Lung (tissue), 17 donors: ENCODE measurements at places on chromosomes 12 and 14.

DNA sequence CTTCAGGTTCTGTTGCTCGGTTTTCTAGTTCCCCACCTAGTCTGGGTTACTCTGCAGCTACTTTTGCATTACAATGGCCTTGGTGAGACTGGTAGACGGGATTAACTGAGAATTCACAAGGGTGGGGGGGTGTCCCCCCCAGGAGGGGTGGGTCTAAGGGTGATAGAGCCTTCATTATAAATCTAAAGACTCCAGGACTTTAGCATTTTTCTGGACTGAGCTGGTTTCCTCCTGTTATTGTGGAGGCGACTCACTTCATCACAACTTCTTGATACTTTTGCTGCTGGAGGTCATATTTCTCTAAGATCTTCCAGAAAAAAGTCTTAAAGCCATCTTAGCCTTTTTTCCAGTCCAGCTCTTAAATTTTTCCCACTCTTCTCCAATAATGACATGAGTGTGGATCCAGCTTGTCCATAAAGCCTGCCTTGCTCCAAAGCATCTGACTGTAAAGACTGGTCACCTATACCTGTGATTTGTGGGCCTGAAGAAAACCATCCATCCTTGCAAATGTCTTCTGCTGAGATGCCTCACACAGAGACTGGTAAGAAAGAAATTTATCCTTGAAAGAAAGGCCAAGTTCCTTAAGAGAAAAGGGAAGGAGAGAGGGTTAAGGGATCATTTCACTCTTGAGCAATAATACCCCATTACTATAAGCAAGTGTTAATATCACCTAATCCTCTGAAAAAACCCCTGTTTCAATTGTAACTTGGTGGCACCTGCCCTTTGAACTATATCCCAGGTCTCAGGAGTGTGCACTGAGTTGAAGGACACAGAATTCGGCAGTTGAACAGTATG, 19.7 kb upstream of the SLC2A14 start:
- H3K4me1 ChIP-seq, result no peaks in the 10 kb centered on the region
- H3K36me3 ChIP-seq, result no peaks in the 10 kb centered on the region
- H3K27ac ChIP-seq, result no peak overlapping the region
- no peak overlapping the region for H3K4me3 ChIP-seq
- DNase-seq, result no peak

GRCh38 chr12:42485823-42486222, 103.7 kb downstream of the PRICKLE1 start:
- H3K27me3 ChIP-seq, result no peaks in the 10 kb centered on the region
- H3K4me1 ChIP-seq, result peaks cover 43% of the 10 kb centered on the region
- H3K36me3 ChIP-seq, result no peaks in the 10 kb centered on the region
- DNase-seq, result no peak

GRCh38 chr12:131087991-131088700, 134.4 kb downstream of the ADGRD1 start:
- no peaks in the 10 kb centered on the region for H3K27me3 ChIP-seq
- H3K36me3 ChIP-seq, result no peaks in the 10 kb centered on the region
- H3K4me1 ChIP-seq, result peaks cover 5% of the 10 kb centered on the region
- no peak overlapping the region for H3K4me3 ChIP-seq
- no peak for DNase-seq

- H3K27me3 ChIP-seq, result no peaks in the 10 kb centered on the region
- no peaks in the 10 kb centered on the region for H3K36me3 ChIP-seq
- H3K4me3 ChIP-seq, result no peak overlapping the region
- H3K27ac ChIP-seq, result no peak overlapping the region
- DNase-seq, result no peak
- peaks cover 1% of the 10 kb centered on the region for H3K4me1 ChIP-seq
Measured at GRCh38 chr14:93757206-93757605, 31.1 kb downstream of the PRIMA1 start.

DNA sequence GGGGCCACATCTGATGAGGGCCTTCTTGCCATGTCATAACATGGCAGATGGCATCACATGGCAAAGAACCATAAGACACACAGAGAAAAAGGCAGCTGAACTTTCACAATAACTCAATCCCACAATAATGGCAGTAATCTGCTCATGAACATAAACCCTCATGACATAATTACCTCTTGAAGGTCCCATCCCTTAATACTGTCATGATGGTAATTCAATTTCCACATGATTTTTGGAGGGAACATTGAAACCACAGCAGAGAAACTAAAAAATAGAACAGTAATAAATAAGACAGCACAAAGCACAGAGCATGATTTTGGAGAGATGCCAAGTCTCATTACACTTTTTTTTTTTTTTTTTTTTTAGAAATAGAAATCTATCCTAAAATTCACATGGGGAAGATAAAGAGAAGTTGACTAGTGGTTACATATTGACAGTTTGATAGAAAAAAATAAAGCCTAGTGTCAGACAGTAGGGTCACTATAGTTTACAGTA, 61.8 kb upstream of the ATF7IP start:
- no peak overlapping the region for H3K27ac ChIP-seq
- no peak overlapping the region for H3K4me3 ChIP-seq
- no peaks in the 10 kb centered on the region for H3K4me1 ChIP-seq
- H3K36me3 ChIP-seq, result no peaks in the 10 kb centered on the region
- peak; percentile 21 for DNase-seq
- H3K27me3 ChIP-seq, result no peaks in the 10 kb centered on the region

DNA sequence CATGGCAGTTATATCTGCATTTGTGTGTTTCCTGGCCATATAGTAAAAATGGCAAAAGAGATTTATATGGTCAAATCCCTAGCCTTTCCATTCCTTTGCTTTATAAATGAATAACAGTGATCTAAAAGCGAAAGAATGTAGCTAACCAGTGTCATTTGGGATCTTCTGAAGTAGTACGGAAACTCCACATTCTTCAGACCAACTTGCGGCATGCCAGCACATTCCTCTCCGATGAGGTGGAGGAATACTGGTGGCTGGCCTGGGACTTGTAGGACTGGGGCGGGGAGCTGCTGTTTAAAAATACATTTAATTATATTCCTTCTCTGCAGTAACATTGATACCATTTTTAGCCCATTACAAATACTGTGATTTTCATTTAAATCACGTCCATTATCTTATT, 85.3 kb downstream of the SAMD4A start:
- peaks cover 49% of the 10 kb centered on the region for H3K4me1 ChIP-seq
- DNase-seq, result peak; percentile 96
- no peak overlapping the region for H3K4me3 ChIP-seq
- no peaks in the 10 kb centered on the region for H3K36me3 ChIP-seq
- no peaks in the 10 kb centered on the region for H3K27me3 ChIP-seq
